ENCODE measurements at places on chromosomes 7 and 10.

DNA sequence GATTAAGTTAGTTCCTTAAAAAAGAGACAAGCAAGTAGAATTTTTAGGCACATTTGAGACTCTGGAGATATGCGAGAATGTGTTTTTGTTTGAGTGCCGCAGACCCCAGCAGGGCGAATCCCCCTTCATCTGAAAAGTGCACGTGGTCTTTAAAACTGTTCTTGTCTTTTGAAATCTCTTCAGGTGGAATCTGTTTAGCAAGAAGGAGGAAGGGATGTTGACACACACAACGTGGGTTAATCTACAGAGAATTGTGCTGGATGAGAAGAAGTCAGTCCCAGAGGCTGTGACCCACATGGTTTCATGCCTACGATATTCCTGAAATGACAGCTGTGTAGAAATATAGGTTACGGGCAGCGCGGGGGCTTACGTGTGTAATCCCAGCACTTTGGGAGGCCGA, 27.1 kb upstream of the ZFAND2A start:
- no peak for DNase-seq

DNA sequence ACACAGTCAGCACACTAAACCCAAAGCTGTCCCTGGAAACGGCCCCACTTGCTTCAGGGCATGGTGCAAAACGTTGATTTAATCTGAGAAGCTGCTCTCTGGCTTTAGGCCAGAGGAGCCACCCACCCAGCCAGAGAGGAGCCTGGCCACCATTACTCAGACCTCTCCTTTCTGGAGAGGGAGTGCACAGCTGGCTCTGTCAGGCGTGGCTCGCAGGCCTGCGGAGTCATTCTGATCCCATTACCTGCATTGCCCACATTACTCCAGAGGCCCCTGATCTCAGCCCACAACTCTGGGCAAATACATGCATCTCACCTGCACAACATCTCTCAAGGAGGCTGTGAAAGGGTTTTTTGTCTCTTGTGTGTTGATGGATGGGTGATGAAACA, 370.0 kb upstream of the IGFBP3 start:
- no peak for DNase-seq

DNA sequence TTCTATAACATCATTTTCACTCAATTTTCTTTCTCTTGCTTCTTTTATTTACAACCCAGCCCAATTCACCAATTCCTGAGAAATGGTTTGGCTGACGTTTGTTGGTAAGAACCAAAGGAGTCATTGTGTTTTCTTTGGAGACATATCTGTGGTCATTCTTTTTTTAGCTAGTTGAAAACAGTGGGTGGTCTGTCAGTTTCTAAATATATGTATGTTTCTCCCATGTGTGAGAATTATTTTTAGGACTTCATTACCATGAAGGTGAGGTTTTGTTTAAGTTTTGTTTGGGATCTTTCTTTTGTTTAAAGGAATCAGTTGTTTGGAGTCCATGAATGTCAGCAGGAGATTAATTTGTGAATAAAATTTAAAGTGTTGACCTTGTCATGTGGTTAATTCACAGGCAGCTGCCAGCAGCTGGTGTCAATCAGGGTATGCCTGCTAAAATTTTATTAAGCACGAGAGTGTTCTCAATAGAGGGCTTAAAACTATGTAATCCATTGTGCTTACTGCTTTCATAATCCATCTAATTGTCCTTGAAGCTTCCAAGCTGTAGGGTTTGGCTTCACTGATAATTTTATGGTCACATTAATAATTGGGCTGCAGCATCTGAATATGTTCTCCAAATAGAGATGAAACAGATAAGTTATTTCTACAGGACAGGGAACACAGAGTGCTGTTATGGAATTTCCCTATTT, 38.7 kb downstream of the INSYN2A start:
- no peak for DNase-seq

DNA sequence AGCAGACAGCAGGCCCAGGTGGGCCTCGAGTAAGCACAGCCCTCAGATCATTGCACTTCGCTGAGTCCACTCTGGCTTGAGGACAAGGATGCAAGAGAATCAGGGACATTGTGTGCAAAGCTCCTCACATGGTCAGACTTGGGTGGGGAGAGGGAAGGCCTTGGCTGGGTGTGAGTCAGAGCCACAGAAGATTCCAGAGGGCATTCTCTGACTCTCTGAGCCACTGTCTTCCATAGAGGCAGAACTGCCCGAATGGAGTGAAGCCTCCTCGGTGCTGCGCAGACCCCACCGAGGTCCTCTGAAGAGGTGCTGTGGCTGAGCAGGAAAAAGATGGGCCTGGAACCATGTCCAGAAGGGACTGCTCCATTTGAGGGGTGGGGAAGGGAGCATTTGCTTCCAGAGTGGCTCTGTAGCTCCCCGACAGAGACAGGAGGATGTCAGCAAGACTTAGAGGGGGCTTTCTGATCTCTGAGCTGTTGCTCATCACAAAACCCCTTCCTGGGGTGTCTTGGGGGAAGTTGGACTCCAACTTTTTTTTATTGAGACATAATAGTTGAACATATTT, 120.8 kb downstream of the PTPN20 start:
- no peak for DNase-seq

GRCh38 chr7:102073931-102074880, 212.5 kb upstream of the SH2B2 start:
- no peak for DNase-seq

- DNase-seq, result no peak
Observed at GRCh38 chr10:43888586-43888985, 239.9 kb upstream of the ZNF32 start.

DNA sequence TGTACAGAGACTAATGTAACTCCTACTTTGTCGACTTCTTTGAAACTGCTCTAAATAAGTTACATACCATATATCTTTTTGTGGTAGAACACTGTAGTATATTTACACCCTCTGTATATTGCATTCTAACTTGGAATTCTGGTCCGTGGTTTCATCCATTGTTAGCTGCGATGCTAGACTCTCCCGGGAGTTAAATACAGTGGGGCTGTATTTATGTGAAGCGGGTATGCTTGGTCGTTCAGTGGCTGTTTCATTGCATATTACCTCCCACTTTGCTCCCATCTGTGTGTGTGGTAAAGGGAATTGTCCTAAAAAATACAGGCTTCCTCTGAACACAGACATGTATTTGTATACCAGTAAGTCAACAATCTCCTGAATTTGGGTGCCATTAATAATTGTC, 231.1 kb downstream of the SLC25A13 start:
- no peak for DNase-seq

DNA sequence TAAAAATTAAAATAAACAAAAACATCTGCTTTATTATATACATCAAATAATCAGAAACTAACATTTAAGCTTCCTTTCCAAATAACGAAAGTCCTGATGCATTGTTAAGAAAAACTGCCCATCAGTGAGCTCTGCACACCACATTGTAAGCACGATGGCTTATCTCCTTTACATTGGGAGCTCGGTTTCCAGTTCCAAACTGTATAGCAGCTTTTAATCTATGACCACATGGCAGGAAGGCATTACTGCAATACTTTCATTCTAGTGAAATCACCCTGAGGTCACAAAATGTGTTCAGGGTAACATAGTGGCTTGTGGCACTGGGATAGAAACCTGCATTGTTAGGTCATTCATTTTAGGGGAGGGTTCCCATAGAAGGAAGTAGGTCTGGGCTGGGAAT, 146.3 kb downstream of the ZNF22 start:
- no peak for DNase-seq

- no peak for DNase-seq
Observed at GRCh38 chr7:137895301-137896221, 48.8 kb upstream of the DGKI start.

GRCh38 chr10:18240185-18240882, 100.1 kb downstream of the CACNB2 start:
- DNase-seq, result no peak

- DNase-seq, result no peak
Observed at GRCh38 chr7:107029061-107029763, 15.3 kb upstream of the PRKAR2B start.

GRCh38 chr7:30931161-30931928, 19.7 kb downstream of the AQP1 start:
- DNase-seq, result no peak

DNA sequence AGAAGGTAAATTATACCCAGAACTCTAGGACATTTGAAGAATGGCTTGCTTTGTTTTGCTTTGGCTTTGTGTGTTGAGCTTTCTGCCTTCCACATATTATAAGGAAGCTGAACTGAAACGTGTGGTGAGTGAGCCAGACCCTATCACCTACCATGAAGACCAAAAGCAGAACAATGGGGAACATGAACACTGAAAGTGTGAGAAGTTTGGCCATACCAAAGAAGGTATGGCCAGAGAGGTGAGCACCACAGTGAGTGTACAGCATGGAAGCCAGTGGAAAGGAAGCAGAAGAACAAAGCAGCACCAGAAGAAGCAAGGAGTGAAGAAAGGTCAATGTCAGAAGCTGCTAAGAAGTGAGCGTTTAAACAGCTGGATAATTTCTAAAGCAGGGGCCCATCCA, 59.7 kb upstream of the CCDC71L start:
- no peak for DNase-seq

GRCh38 chr7:107041097-107041496, 3.4 kb upstream of the PRKAR2B start:
- no peak for DNase-seq

DNA sequence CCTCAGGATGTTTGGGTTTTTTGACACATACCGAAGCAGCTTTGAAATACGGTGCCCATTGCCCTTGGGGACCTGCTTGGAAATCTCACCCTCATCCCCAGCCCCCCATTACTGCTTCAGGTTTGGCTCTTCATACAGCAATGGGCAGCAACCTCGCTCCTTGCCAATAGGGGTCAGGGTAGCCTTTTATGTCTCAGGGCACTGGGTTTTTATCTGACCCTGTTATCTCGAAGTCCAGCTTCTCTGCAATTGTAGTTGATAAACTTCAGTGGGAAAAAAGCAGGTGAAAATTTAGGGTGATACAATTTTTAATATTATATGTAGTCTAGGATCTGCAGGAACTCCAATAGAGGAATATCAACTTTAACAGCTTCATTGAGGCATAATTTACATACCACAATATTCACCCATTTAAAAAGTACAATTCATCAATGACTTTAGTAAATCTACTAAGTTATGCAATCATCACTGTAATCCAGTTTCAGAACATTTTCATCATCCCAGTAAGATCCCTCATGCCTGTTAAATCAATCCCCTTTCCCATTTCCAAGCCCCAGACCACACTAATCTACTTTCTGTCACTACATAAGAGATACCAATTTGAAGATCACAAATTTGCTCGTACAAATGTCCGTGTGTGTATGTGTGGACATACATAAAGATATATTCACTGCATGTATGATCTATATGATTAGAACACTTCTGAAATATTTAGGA, 386.2 kb downstream of the KCNMA1 start:
- peak; percentile 13 for DNase-seq

- DNase-seq, result no peak
Observed at GRCh38 chr10:104293011-104293410, 24.0 kb downstream of the GSTO2 start.

DNA sequence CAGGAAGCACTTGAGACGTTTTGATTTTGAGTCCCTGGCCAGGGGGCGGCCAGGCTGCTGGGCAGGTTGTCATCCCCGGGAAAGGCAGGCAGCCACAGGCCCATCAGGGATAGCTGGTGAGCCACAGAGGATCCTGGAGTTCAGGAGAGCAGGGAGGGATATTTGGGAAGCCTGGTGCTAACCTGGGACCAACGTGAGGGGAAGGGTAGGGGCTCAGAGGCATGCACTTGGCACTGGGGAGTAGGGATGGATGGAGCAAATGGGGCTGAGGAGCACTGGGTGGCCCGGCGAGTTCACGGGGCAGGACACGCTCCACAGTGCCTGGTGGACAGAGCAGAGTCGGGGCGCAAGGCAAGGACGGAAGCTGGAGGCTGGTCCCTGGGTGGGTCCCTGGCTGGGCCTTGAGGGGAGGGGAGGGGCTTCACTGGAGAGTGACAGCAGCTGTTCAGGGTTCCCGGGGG, 30.2 kb downstream of the LRRC27 start:
- DNase-seq, result no peak

DNA sequence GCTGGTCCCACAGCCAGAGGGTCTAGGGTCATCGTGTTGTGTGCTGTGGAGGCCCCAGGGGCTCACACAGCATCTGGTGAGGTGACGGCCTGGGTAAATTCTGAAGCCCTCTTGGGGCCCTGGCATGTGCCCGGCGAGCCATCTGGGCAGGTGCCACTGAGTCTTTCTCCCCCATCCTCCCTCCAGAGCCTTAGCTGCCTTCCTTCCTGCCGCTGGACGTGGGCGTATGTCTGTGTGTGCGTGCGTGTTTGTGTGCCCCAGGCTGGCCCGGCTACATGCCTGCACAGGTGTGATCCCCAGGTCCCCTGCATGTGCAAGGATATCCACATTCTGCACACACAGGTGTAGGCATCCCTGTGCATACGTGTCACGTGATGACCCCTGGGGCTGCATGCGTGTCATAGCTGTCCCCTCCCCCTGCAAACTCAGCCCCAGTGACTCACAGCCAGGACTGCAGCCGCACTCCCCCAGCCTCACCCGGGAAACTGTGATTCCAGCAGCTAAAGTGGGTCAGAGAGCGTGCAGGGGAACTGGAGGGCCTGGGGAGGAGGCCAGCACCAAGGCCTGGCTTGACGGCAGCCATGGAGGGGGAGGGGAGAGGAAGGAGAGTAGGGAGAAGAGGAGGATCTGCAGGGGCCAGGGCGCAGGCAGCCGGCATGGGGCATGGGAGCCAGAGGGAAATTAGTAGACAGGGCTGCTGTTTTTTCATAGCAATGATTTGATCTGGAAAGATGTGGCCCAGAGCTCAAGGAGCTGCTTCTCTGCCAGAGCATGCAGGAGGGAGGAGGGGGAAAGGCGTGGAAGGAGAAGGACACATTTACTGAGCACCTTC, 46.4 kb downstream of the ELFN1 start:
- no peak for DNase-seq

DNA sequence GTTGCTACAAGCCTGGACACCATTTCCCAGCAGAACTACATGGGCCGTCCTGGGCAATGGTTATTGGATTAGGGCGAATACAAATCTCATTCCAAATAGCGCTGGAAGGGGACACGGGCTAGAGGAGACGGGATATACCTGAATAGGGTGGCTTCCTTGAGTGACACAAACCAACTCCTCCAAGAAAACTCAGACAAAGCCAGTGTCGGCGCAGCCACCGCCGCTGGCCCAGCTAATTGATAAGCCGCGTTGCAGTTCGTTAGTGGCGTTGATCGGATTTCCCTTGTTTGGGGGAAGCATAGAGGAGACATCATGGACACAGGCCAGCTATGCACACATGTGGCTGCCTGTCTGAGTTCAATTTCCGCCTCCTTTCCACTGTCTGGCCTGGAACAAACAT, 55.7 kb downstream of the EBF3 start:
- no peak for DNase-seq

DNA sequence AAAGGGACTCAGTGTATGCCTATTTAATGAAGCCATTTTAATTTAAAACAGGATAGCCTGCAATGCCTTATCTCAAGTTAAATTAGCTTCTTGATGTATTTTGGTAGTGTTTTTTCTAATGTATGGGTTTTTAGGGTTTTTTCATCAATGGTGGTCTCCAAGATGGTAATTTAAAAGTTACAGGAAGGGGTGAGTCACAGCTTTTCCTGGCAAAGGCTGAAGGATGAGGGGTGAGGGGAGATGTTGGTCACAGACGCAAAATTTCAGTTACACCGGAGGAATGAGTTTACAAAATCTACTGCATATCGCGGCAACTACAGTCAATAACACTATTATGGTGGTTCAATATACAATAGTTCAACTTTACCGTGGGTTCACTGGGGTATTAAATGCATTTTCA, 31.6 kb downstream of the CCDC3 start:
- no peak for DNase-seq
